ENCODE measurements at places on chromosomes 7 and 10. TPM values are rescaled to one million over a fixed set of nuclear protein-coding genes. Genes with fewer than 3 reads are reported as not detected.

GRCh38 chr10:81502677-81503359 is 372.2 kb upstream of the NRG3 start:
- no peak for DNase-seq

ANKRD61 gene
- total RNA-seq = not detected

DNA sequence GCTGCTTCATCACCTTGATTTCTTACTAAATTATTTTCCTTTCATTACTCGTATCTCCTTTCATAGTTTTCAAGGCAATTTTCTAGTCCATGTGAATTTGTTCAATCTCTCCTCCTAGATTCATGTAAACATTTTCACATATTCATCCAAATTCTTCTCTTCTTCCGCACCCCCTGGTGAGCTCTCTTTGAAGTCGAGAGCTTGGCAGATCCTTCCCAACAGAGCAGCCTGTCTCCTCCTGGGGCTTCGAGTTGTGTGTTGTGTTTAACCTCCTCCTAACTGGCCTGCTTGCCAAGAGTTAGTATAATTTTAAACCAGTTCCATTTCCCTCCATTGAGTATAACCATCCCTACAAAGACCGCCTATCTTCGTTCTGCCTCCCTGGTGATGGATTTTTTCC is 272.4 kb upstream of the CELF2 start:
- DNase-seq = no peak

SLIT1 gene
- total RNA-seq = 1.2 TPM

BLNK gene
- total RNA-seq = 13.0 TPM

MMRN2 gene
- 6.6 TPM for total RNA-seq

DNA sequence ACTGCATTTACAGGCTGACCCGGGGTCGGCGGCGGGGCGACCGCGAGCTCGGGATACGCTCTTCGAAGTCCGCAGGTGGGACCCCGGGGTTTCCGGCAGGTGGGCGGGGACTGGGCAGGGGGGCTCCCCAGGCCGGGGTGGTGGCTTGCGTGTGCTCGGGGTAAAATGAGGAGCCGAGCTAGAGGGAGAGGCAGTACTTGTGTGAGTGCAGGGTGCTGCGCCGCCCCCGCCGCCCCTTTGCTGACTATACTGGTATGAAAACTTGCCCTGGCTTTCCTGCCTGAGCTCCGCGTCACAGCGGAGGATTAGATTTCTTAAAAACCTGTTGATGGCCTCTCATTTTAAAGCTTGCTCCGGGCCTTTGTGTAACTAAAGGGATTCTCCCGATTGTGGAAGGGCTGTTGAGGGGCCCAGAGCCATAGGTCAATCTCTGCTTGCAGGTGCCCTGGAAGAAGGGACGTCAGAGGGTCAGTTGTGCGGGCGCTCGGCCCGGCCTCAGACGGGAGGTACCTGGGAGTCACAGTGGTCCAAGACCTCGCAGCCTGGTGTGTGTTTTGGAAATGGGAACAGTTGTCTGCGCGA is 488 bp downstream of the ARMC10 start:
- DNase-seq = peak; percentile 51

GRCh38 chr7:44985900-44986217 is 7.0 kb upstream of the MYO1G start:
- DNase-seq = no peak

CALHM3 gene
- 0.56 TPM for total RNA-seq

IFIT1B gene
- not detected for total RNA-seq

- DNase-seq = no peak
These were observed 134.4 kb upstream of the SAMD8 start for GRCh38 chr10:74977072-74977471.

C10orf71 gene
- total RNA-seq = 0.25 TPM

DNA sequence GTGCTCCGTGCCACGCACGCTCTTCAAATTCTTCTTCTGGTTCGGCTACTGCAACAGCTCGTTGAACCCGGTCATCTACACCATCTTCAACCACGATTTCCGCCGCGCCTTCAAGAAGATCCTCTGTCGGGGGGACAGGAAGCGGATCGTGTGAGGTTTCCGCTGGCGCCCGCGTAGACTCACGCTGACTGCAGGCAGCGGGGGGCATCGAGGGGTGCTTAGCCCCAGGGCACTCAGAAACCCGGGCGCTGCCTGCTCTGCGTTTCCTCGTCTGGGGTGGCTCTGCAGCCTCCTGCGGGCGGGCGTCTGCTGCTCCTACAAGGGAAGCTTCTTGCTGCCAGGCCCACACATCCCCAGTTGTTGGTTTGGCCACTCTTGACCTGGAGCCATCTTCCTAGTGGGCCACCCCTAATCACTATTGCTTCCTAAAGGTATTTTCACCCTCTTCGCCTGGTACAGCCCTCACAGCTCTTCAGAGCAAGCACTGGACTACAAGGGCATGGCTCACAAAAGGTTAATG is 2.5 kb downstream of the ADRA2A start:
- DNase-seq = no peak

GRCh38 chr10:70651661-70652060 is 20.6 kb upstream of the ADAMTS14 start:
- no peak for DNase-seq

PKD2L1 gene
- not detected for total RNA-seq

DNA sequence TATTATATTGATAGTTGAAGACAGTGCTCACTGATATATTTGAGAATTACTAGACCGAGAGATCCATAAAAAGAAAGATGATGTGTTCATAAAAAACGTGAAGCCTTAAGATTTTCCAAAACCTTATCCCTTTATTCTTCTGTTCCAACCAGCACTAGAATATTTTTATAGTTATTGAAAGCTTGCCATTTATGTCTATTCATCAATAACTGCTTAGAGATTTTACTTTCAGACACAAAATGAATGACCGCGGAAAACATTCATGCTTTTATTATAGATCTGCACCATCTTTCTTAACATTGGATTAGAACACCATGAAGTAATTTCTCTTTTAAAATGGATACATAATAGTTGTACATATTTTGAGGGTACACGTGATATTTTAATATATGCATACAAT is 77.6 kb downstream of the FBXL13 start:
- DNase-seq = no peak

BAIAP2L1 gene
- total RNA-seq = 23.7 TPM

GRCh38 chr10:62264702-62265436 is 3.8 kb downstream of the RTKN2 start:
- peak; percentile 13 for DNase-seq

NEUROG3 gene
- 0.20 TPM for total RNA-seq

RAMP3 gene
- total RNA-seq = 5.8 TPM

DNA sequence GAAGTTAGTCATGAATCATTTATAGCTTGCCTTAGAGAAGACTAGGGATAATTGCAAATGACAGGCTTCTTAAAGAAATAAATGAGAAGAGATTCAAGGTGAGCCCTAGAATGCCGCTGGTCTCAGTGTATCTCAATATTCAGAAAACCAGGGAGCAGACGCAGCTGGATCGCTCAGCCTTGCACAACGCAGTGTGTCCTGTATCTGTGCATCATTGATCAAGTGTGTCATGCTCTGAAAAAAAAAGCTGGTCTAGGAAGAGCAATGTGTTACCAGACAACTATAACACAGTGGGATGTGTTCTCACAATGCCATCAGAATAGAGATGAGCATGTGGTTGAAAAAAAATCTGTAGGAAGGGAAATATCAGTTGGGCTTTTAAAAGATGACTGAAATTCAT is 230.1 kb downstream of the CALN1 start:
- no peak for DNase-seq

DNA sequence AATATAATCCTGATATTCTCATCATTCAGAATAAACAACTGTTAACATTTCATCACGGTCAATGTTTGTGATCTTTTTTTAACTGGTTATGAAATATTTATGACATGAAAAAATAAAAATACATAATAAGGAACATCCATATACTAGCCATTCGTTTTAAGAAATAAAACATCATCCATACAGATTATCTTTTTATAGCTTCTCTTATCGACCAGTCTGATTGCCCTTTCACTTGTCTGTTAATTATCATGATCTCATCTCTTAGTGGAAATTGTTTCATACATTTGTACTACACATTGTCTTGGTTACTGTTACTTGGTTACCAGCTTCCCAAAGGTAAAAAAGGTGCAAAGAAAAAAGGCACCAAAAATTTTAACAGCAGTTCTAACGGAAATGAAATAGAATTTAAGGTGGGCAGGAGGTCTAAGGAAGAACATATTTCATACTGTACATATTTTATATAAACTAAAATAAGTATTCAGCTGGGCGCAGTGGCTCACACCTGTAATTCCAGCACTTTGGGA is 8.4 kb downstream of the ARHGAP21 start:
- DNase-seq = no peak

- DNase-seq = no peak
These were observed 751.9 kb upstream of the POT1 start for GRCh38 chr7:125681508-125681907.

GRCh38 chr7:155277385-155277994 is 20.2 kb upstream of the INSIG1 start:
- DNase-seq = no peak

ABCC2 gene
- total RNA-seq = 1.2 TPM

TRIM74 gene
- total RNA-seq = 1.4 TPM

DNA sequence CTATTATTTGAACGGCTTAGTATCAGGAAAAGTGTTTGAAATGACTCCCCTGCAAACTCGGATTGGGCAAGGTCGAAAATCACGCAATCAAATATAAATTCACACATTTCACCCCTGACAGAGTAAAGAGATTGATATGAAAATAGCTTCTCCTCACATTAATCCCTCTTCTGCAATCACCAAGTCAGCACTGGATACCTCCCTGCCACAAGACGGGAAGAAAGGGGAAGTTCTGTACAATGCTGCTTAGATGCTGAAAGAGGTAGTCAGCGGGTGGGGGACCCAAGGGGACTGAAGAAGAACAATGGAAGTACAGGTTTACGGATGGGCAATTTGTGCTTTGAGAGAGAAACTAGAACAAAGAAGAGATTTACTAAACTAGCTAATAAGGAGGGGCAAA is 72.0 kb upstream of the ANK3 start:
- DNase-seq = no peak

- no peak for DNase-seq
These were observed 17.3 kb downstream of the DAGLB start for GRCh38 chr7:6430271-6430940.

GRCh38 chr10:92240289-92241157 is 50.4 kb downstream of the CPEB3 start:
- no peak for DNase-seq

- no peak for DNase-seq
These were observed 431.6 kb upstream of the GALNT17 start for GRCh38 chr7:70700055-70700940.

ADRA2A gene
- total RNA-seq = 40.7 TPM

DNA sequence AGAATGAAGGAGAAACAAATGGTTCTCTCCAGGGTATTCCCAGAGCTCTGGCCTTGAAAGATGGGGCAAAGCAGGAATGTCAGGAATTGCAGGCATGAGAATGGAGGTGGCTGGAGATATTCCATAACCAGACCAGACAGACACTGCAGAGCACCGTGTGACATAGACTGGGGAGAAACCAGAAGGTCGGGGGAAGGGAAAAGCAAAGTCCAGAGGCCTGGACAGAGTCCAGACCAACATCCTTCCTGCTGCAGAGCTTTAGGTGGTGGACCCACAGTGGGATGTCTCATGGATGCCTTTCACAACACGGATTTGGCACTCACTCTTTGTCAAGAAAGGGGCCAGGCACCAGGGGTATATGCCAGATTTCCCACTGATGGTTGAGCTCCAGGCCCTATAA is 177.2 kb upstream of the INHBA start:
- no peak for DNase-seq

DNA sequence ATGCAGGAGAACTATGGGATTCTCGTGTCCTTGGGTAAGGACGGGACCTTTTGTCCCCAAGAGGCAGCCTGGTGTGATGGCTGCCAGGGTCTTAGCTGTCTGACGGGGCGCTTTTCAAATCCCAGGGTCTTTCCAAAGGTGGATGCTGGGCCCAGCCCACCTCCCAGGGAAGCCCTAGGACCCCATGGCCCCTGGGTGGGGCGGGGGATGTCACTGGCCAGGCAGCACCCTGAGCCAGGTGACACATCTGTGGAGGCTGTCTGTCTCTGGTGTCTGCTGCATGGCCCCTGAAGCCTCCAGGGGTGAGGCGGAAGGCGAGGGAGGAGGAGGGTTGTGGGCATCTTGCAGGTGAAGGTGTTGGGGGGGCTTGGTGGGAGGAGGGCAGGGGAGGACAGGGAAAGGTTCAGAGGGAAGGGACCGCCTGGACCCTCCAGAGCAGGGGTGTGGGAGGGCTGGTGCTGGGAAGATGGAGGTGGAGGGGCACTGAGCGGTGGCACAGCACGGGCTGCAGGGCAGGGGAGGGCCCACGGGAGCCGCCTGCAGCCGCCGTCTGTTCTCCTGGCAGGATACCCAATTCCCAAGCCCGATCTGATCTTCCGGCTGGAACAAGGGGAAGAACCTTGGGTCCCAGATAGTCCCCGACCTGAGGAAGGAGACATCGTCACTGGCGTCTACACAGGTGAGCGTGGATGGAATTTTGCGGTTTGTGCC is 7.0 kb downstream of the ZNF316 start:
- no peak for DNase-seq

GRCh38 chr7:30321089-30321881 is 36.9 kb downstream of the ZNRF2 start:
- no peak for DNase-seq

DNA sequence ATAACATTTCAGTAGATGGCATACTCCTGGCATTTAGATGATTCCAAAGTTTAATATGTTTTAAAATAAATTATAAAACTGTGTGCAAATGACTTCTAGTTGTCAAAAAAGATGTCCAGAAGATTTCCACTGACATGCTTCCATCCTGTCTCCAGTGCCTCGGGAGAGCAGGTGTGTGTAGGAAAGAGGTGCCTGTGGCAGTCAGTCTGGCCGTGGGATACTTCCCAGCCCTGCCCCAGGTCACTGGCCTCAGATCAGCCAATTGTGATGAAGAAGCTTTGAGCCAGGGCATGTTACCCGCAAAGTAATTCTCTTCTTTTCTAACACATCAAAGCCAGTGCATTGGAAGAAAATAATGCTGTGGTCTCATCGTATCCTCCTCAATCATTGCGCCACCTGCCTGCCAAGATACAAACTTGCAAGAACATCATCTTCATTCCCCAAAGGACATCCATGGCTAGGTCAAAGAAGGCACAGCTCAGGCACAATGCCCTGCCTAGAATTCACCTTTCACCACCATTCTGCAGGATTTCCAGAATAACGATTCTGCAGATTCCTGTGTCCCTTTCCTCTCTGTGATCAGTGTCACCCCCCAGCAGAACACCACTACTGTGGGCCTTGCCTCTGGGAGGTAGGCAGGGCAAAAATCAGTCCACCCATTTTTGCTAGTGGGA is 6.3 kb upstream of the KCNMA1 start:
- DNase-seq = no peak

FOXP2 gene
- 12.6 TPM for total RNA-seq

DNA sequence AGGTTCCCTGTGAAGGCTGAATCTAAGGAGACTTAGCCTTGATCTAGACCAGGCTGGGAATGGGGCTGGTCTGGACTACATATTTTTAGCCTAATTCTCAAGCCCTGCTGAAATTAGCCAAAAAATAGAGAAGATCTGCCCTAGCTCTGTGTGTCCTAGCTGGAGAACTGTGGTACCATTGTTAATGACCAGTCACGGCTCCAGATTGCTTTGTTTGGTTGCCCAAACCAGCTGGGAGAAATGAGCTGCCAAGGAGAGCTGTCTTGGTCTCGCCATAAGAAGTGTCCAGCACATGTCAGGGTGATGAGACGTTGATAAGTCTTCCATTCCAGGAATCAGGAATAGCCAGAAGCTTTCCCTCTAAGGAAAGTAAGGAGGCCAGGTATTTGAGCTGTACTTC is 20.7 kb downstream of the GBX1 start:
- no peak for DNase-seq

DNAJC9 gene
- 3.7 TPM for total RNA-seq

GRCh38 chr10:110939419-110939818 is 20.0 kb downstream of the SHOC2 start:
- no peak for DNase-seq

Measured in pancreas (tissue), 10 donors.